Omental fat pad (tissue), 4 donors: ENCODE measurements at places on chromosomes 6 and 20. TPM values are rescaled to one million over a fixed set of nuclear protein-coding genes. Genes with fewer than 3 reads are reported as not detected.

The OR12D3 gene
- not detected for total RNA-seq

The PRSS35 gene
- total RNA-seq: not detected

The RAB44 gene
- total RNA-seq: 2.4 TPM

The PERP gene
- total RNA-seq: 75.4 TPM

The DEFB124 gene
- not detected for total RNA-seq

The IFNGR1 gene
- total RNA-seq: 261 TPM

The RBL1 gene
- 5.5 TPM for total RNA-seq

The GLP1R gene
- not detected for total RNA-seq

DNA sequence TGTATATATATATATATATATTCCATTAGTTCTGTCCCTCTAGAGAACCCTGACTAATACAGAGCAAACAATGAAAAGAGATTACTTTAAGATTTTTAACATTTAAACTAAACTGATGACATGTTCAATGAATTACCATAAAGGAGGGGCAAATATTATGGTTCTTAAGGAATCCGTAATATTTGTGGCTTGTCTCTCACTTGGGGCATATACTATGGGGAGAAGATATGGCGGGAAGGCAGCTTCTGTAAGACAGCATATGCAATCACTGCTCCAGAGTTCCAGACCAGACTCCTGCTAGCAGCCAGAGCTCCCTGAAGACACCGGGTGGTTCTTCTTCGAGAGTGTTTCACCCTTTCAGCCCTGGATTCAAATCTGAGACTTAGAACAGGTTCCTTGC, 321.1 kb upstream of the NT5E start:
- no peak for DNase-seq

DNA sequence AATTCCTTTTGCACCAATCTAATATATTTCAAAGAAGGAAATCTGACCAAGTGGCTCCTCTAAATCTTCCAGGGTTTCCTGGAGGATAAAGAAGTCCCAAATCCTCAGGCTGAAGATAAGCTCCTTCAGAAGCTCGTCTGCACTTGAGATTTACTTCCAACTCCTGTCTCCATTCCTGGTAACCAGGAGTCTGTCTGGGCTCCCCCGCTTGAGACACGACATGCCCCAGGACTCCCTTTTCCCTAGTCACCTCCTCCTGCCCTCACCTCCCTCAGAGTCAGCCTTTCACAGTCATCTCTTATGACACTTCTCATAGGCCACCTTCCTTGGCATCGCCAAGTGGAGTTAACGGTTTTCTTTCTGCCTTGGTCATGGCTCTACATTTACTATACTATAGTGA, 103.4 kb upstream of the NEDD9 start:
- DNase-seq: no peak

GRCh38 chr6:549906-550305, 107.0 kb downstream of the HUS1B start:
- DNase-seq: no peak

GRCh38 chr6:72721346-72721745, 99.5 kb downstream of the KCNQ5 start:
- no peak for DNase-seq

GRCh38 chr6:160534050-160534696, 129.9 kb downstream of the LPA start:
- peak; percentile 59 for DNase-seq

- DNase-seq: no peak
These were observed 23.7 kb downstream of the CST1 start for GRCh38 chr20:23727016-23727415.

DNA sequence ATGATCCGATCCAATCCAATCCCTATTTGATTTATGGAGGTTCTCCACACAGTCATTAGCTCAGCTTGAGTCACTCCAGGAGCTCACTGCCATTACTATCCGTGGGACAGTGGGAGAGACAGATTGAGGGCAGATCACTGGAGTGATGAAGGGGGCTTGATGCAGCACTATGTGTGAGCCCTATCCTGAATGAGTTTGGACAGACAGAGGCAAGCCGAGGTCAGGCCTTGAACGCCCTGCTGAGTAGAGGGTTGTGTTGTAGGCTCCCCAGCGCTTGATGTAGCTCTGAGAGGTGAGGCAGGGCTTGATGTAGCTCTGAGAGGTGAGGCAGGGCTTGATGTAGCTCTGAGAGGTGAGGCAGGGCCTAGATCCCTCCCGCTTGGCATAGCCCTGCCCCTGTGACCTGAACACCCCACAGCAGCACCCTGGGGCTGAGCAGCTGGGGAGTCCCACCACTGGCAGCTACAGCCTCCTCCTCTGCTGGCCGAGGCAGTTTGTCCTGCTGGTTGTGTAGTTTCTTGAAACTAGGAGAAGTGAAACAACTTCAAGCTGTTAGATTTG, 58.7 kb downstream of the ZFAND3 start:
- no peak for DNase-seq

DNA sequence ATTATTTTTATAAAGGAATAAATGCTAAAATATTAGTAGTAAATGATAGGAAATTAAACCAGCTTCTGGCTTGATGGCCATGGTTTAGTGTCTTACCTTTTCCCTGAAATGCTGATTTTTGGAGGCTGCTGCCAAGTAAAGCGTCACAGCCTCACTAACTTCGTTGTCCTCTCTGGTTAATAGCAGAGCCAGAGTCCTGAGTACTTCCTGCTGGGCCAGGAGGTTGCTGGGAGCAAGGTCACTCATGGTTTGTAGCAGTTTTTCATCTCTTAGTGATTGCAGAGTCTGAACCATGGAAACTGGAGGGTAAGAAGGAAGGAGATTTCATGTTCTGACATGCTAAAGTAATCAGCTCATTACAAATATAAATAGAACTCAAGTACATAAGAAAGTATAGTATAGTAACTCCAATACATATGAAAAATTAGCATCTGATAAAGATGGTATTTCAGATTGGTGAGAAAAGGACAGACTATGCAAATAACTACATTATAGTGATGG, 26.5 kb upstream of the ARMH2 start:
- no peak for DNase-seq

DNA sequence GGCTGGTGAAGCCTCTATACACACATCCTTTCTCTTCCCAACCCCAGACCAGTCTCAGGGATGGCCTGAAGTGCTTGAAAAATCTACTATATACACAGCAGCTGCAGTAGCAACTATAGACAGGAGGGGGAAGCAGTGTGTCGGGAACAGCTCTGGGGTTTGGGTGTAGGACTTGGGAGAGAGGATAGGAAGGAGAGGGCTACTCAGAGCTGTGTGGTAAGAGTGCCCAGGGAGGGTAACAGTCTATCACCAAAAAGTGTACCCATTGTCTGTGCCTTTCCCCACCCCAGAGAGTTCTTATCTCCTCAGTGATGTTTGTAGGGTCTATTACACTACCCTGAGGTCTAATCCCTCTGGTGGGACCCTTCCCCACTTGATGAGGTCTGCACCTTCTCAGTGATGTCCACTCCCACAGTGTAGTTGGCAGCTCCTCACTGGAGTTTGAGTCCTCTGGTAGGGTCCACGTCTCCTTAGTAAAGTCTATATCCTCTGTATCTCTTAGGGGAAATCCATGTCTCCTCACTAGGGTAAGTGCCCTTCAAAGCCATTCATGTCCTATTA, 1.5 kb upstream of the GGT7 start:
- peak; percentile 85 for DNase-seq

GRCh38 chr6:129866688-129867087, 5.6 kb upstream of the TMEM244 start:
- no peak for DNase-seq

- DNase-seq: peak; percentile 49
These were observed 14.2 kb upstream of the BNIP5 start for GRCh38 chr6:36350681-36351571.

GRCh38 chr6:132749111-132749510, 8.6 kb downstream of the VNN2 start:
- no peak for DNase-seq

DNA sequence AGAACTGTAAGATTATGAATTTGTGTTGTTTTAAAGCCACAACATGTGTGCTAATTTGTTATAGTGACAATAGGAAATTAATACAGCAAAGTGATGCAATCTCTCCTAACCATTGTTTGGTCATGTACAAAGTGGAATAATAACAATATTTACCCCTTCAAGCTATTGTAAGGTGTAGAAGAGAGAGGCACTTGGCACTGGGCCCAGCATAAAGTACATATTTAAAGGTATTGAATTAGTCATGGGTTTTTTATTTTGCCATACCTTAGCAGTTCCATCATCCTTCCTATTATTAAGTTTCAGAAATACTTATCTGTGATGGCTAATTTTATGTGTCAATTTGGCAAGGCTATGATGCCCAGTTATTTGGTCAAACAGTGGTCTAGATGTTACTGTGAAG, 322.4 kb upstream of the TSHZ2 start:
- DNase-seq: no peak

- no peak for DNase-seq
These were observed 574.9 kb downstream of the HTR1B start for GRCh38 chr6:76888351-76888750.

DNA sequence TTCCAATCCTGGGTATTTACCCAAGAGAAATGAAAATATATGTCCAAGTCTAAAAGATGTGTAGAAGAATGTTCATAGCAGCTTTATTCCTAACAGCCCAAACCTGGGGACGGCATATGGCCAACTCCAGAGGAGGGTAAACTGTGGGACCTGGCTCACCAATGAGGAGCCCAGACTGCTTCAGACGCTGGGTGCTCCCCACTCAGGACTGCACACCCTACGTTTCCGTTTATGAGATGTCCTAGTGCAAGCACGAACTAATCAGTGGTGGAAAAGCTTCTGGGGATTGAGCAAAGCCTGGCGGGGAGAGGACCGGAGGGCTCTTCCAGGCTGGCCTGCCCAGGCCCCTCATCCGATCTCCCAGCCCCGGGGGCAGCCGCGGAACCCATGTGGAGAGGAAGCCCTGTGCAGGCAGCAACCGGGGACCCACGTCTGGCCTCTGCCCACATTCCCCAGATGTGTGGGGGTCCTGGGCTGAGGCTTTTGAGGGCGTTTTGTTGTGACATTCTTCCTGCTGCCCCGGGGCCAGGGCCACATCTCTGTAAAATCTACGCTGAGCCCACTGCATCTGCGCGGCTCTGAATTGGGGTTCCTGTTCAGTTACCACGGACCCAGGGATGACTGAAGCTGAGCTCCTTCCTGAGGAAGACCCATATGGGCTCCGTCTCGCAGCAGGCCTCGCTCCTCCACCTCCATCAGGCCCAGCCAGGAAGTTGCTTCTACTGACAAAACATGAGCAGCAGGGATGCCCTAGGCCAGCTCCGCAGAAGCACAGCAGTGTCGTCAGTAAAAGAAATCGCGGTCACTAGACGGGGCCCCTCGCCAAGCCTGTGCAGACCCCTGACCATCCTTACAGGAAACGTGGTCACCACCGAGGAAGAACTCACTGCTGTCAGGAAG, 188.0 kb downstream of the DLL1 start:
- DNase-seq: peak; percentile 4

GRCh38 chr6:150999576-150999975, 134.1 kb downstream of the MTHFD1L start:
- DNase-seq: no peak

GRCh38 chr20:2688041-2688591, 4.5 kb upstream of the EBF4 start:
- no peak for DNase-seq

DNA sequence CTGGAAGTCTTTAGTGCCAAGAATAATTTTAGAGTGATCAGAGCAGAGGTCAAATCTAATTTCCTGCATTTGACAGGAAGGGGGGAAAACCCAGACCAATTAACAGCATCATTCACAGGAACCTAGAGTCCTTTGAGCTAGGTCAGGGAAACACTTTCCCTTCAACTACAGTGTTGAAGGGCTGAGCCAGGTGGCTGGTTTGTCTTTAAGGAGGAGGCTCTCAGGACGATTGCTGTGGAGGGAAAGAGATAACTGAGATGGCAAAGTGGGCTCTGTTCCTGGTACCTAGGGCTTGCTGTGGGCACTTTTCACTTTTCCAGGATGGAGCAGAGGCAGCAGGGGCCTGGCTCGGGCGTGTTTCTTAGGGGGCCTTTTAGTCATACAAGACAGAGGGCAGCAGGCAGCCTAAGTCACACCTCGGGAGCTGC, 111.9 kb downstream of the SCML4 start:
- DNase-seq: no peak

GRCh38 chr6:121664158-121664557, 228.7 kb downstream of the GJA1 start:
- DNase-seq: no peak

DNA sequence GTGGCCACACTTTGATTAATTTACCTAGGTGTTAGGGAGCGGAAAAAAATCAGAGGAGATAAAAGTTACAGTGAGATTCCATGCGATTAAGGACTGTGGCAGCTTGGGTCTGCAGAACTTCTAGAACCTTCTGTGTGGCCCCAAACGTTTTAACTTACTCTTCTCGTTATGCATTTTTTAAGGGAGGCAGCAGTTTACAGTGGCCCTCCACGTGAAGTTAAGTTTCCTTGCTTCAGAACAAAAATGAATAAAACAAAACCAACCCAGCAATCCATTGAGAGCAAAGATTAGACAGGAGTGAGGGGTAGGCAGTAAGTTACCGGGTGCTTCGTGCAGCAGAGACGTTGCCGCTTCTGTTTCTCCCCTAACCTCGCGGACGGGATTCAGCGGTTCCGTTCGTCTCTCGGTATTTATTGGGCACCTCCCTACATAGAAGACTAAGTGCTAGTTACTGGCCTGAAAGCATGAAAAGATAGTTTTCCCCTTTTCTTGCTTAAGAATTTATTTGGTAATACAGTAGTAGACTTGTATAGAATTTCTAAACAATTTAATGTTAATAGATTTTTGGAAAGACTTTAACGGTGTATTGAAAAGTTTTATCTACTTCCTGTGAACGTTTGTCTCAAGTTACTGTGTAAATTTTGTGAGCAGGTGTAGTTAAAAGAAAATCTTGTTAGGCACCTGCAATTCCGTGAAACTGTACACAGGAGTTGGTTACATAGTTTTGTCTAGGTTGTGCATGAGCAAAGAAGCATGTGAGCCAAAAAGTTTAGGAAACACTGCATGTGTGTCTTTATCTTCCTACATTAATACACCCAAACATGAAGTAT, 1.1 kb downstream of the BAG2 start:
- no peak for DNase-seq

DNA sequence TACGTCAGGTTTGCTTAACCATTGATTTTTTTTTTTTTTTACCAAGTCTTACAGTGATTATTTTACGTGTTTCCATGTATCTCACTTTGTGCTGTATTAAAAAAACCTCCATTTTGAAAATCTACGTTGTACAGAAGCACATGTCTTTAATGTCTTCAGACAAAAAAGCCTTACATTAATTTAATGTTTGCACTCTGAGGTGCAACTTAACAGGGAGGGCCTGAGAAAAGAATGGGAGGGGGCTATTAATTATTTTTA, 8.4 kb downstream of the LOC128125822 start:
- no peak for DNase-seq
